ENCODE measurements at places on chromosomes 12 and 14.

DNA sequence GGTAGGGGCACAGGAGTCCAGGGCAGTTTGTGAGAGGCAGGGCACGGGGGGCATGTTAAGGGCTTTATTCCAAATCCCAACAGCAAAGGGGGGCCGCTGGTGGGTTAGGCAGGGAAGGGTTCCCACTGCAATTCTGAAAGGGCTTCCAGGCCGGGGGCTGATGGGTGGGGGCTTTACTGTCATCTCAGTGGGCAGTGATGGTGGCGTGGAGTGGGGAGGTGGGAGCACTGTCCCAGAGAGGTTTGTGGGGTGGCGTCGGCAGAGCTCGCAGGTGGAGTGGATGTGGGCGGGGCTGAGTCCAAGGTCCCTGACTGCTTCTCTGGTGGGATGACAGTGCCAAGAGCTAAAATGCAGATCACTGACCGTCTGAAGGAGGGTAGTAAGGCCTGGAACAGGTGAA, 121.6 kb upstream of the EVL start:
- DNase-seq: no peak
- H3K27ac ChIP-seq: no peak overlapping the region
- no peaks in the 10 kb centered on the region for H3K27me3 ChIP-seq
- no peak overlapping the region for H3K4me3 ChIP-seq
- H3K4me1 ChIP-seq: no peaks in the 10 kb centered on the region
- no peaks in the 10 kb centered on the region for H3K36me3 ChIP-seq

- no peak for DNase-seq
- no peak overlapping the region for H3K4me3 ChIP-seq
- no peaks in the 10 kb centered on the region for H3K4me1 ChIP-seq
- H3K27ac ChIP-seq: no peak overlapping the region
- peaks cover 98% of the 10 kb centered on the region for H3K27me3 ChIP-seq
- no peaks in the 10 kb centered on the region for H3K36me3 ChIP-seq
Measured at GRCh38 chr14:94773061-94773648, 3.2 kb upstream of the GSC start.

DNA sequence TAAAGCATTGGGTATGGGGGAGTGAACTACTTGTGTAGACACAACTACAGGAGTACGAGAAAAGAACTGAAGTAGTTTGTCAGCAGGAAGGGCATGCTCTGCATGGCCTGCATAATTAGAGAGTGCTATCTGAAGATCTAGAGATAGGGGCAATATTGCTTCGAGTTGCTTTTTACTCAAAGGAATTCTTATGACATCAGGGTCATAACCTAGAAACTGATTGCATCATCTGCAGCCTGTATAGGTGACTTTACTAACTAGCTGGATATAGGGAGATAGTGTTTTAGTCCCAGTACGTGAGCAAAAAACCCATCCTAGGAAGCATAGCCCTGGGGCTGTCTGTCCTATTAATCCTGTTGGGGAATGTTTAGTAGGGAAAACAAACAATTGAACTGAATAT, 39.8 kb downstream of the TMTC3 start:
- no peaks in the 10 kb centered on the region for H3K27me3 ChIP-seq
- no peaks in the 10 kb centered on the region for H3K4me1 ChIP-seq
- DNase-seq: no peak

DNA sequence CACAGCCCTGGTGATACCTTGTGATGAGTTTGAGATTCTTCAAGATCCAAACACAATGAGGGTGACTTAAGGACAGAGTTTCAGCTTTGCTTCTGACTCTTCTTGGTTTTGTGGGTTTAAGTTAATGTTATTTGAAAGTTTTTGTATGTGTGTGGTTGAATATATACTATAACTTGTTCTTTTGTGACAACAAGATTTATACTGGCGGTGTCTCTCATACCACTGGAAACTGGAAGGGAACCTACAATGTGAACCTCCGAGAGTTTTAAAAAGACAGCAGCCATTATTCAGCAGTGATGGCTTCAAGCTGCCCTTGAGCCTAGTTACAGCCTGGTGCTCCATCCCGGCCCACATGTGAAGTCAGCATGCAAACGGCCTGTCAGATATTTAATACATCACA, 87.9 kb upstream of the IGF1 start:
- no peaks in the 10 kb centered on the region for H3K36me3 ChIP-seq
- no peak overlapping the region for H3K27ac ChIP-seq
- no peaks in the 10 kb centered on the region for H3K27me3 ChIP-seq
- no peak for DNase-seq

GRCh38 chr12:120573560-120573959, 7.6 kb downstream of the POP5 start:
- no peak overlapping the region for H3K4me3 ChIP-seq
- H3K36me3 ChIP-seq: peaks cover 100% of the 10 kb centered on the region
- DNase-seq: no peak

DNA sequence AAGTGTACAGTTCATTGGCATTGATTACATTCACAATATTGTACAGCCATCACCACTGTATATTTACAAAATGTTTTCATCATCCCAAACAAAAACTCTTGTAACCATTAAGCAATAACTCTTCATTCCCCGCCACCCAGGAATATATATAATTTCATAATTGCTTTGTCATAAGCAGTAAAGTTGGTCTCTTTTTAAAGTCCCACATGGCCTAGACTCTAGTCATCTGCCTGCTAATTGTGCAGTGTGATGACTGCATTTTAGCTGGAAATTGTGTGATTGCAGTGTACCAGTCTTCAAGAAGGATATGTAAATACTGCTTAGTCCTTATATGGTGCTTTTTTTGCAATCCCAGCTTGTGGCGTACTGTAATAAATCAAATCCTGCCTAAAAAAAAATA, 75.1 kb upstream of the ATP2A2 start:
- no peak overlapping the region for H3K4me3 ChIP-seq
- no peaks in the 10 kb centered on the region for H3K36me3 ChIP-seq
- no peaks in the 10 kb centered on the region for H3K4me1 ChIP-seq
- H3K27ac ChIP-seq: no peak overlapping the region
- DNase-seq: no peak

GRCh38 chr12:53868511-53868986, 70.1 kb upstream of the HOXC13 start:
- peaks cover 4% of the 10 kb centered on the region for H3K4me1 ChIP-seq
- no peak overlapping the region for H3K4me3 ChIP-seq
- H3K36me3 ChIP-seq: no peaks in the 10 kb centered on the region
- H3K27me3 ChIP-seq: no peaks in the 10 kb centered on the region

DNA sequence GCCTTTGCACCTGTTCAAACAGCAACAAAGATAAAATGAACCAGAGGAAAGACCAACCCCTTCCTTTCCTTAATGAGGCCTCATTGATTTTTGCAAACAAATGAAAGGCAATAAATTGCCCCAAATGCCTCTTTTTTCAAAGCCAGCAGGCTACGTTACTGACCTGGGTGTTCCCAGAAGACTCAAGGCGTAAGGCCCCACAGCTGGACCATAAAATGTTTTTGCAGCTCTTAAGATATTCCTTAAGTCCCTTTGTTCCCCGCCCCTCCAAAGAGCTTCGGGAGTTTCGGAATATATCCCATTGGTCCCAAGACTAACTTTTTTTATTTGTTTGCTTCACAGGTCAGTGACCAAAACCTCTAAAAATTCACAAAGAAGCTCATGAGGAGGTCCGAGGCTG, 462.9 kb upstream of the PRICKLE1 start:
- no peaks in the 10 kb centered on the region for H3K27me3 ChIP-seq
- H3K4me3 ChIP-seq: no peak overlapping the region
- no peak for DNase-seq
- no peaks in the 10 kb centered on the region for H3K36me3 ChIP-seq
- no peaks in the 10 kb centered on the region for H3K4me1 ChIP-seq
- no peak overlapping the region for H3K27ac ChIP-seq

DNA sequence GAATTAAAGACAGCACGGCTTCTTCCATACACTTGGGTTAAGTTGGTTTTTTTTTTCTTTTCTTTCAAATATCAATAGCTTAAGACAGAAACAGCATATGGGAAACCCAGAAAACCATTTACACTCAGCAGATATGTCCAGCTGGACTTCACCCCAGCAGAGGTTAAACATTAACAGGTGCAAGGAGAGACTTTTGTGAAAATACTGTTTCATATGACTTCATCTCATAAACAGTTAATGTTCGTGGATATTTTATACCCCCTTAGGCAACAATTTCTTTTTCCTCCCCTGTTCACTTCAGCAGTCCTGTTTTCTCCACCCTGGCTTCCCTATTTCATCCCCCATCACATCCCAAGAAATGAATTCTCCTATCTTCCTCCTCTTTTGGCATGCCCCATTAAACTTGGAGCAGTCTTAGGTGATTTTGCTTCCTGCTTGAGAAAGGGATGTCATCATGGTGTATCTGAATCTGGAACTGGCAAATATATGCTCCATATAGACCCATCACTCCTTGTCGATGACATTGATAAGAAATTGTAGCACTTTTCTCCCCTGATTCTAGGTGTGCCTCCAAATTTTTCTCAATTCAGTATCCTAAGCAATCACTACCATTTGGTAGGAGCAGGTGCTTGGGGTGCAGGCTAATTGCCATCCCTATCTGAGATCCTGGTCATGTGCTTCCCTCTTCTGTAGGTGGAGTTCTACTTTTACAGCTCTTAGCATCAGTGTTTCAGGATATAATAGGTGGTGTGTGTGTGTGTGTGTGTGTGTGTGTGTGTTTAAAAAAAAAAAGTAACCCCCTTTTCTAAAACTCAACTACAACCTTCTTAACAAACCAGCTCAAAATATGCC, 67.9 kb downstream of the BMP4 start:
- no peaks in the 10 kb centered on the region for H3K4me1 ChIP-seq
- no peak overlapping the region for H3K27ac ChIP-seq
- no peak overlapping the region for H3K4me3 ChIP-seq
- H3K36me3 ChIP-seq: no peaks in the 10 kb centered on the region
- no peaks in the 10 kb centered on the region for H3K27me3 ChIP-seq

DNA sequence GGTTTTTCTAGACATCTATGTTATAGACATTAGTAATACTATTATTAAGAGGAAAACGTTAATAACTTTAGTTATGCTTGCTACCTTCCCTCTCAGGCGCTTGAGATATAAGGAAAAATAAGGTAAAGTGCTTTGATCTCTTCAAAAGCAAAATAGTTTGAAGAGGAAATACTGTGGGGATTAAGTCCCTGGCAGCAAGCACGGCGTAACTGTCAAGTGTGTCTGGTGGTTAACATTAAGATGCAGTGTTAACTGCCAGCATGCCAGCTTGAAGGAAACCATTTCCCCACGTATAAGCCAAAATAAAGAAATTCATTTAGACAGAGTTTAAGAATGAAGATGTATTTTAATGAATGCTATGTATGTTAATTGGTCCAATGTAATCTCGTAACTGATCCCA, 31.8 kb downstream of the PELI2 start:
- DNase-seq: no peak
- no peak overlapping the region for H3K27ac ChIP-seq
- no peak overlapping the region for H3K4me3 ChIP-seq
- no peaks in the 10 kb centered on the region for H3K36me3 ChIP-seq
- no peaks in the 10 kb centered on the region for H3K27me3 ChIP-seq

GRCh38 chr12:66387117-66387516, 84.8 kb downstream of the HELB start:
- no peaks in the 10 kb centered on the region for H3K27me3 ChIP-seq
- no peaks in the 10 kb centered on the region for H3K4me1 ChIP-seq

DNA sequence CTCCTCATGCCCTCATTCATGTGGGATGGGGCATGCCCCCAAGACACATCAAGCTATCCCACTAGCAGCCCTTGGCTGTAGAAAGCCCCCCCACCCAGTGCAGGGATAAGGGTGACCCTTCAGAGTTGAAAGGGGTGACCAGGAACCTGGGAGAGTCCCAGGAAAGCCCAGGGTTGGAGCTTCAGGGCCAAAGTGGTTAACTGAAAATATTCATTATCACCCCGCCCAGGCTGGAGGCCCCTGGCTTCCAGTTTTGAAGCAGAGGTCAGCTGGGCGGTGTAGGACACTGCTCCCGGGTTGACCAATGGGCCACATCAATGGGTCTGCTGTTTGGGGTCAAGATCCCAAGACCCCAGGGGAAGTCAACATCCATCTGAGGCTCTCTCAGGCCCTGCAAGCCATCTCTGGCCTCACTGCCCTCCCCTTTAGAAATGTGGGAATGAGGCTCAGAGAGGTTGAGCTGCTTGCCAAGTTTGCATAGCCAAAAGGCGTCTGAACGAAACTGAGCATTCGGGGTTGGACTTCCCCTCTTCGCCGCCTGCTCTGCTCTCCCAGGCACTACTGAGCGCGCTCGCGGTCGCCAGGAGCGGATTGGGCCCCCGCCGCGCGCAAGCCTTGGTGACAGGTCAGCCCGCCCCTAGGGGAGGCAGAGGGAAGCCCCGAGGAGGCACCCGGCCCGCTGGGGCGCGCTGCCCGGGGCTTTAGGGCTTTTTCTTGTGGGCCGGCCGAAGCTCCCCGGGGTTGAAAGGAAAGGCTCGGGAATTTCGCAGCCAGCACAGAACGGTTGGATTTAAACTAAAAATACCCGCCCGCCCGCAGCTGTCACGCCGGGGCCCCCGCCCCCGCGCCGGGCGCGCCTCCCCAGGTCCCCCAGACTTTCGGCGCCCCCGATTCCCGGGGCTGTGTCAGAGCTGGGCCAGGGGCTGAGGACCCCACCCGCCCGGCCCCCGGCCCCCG, 576 bp downstream of the SYNE3 start:
- peak; percentile 49 for DNase-seq
- no peaks in the 10 kb centered on the region for H3K27me3 ChIP-seq
- H3K4me3 ChIP-seq: peak overlapping the region; percentile 49
- peak overlapping the region; percentile 75 for H3K27ac ChIP-seq
- no peaks in the 10 kb centered on the region for H3K4me1 ChIP-seq

DNA sequence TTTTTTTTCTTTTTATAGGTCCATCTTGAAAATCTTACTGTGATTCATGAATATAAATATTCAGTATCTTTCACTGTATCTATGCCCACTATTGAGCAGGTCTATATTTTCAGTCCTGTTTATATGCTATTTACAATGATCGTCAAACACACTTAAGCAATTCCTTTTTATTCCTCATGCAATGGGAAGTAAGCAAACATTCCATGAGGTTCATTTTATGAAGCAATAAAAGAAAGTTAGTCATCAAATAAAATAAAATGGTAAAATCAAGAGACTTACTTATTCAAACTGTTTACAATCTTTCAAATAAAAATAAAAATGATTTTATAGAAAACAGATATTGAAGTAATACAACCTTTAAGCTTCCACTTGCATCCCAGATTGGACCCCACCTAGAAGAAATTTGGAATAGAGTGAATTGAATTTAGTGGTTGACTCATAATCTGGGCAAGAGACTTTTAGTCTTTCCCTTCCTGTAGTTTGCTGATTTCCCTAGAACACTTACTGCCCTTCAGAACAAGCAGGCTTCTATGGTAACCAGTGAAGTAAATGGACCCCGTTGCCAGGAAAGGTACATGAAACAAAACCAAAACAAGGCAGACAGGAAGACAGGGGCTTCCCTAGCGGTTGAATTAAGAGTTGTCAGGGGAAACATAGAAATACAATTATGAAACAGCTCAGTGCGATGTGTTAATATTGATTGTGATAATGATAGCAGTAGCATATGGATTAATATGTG, 241.0 kb upstream of the ATP2B1 start:
- H3K4me3 ChIP-seq: no peak overlapping the region
- H3K27me3 ChIP-seq: no peaks in the 10 kb centered on the region
- H3K27ac ChIP-seq: no peak overlapping the region
- peak; percentile 30 for DNase-seq
